ENCODE measurements at places on chromosomes 12 and 14. TPM values are rescaled to one million over a fixed set of nuclear protein-coding genes. Genes with fewer than 3 reads are reported as not detected.

DYNLL1 gene
- 242 TPM for total RNA-seq

DNAI7 gene
- 0.49 TPM for total RNA-seq

GRCh38 chr14:96136371-96137005 lies 68.2 kb upstream of the BDKRB2 start:
- no peak overlapping the region for H3K27ac ChIP-seq
- no peaks in the 10 kb centered on the region for H3K27me3 ChIP-seq
- H3K4me3 ChIP-seq = no peak overlapping the region
- no peak for DNase-seq

DNA sequence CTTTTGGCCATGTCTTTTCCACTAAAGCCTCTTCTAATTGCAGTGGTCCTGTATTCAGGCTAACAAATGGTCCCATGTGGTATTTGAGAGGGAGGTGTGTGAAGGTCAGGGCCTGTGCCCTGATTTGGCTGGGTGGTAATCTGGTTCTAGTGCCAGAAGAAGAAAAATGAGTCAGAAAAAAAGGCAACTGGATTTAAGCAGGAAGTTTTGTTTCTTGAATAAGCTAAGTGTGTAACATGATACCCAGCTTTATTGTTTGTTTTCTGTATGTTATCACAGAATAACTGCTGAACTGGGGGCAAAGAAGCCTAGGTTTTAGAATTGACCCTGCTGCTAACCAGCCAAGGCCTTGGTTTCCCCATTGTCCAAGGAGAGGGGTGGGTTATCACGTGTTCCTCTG lies 134.0 kb downstream of the ANO6 start:
- no peak for DNase-seq
- H3K36me3 ChIP-seq = peaks cover 41% of the 10 kb centered on the region
- H3K4me3 ChIP-seq = no peak overlapping the region
- H3K4me1 ChIP-seq = no peaks in the 10 kb centered on the region

- H3K36me3 ChIP-seq = no peaks in the 10 kb centered on the region
- peaks cover 19% of the 10 kb centered on the region for H3K27me3 ChIP-seq
- H3K4me1 ChIP-seq = peaks cover 14% of the 10 kb centered on the region
- peak overlapping the region; percentile 61 for H3K4me3 ChIP-seq
- DNase-seq = no peak
These were observed 352 bp downstream of the PLXNC1 start for GRCh38 chr12:94148739-94149118.

Measured in upper lobe of right lung (tissue), 1 donor.